ENCODE measurements at places on chromosomes 5 and 9. TPM values are rescaled to one million over a fixed set of nuclear protein-coding genes. Genes with fewer than 3 reads are reported as not detected.

The NR5A1 gene
- not detected for total RNA-seq

The RNF183 gene
- not detected for total RNA-seq

The GTF2H2 gene
- 18.1 TPM for total RNA-seq

GRCh38 chr5:67578011-67578410 lies 381.4 kb upstream of the CD180 start:
- DNase-seq: no peak

DNA sequence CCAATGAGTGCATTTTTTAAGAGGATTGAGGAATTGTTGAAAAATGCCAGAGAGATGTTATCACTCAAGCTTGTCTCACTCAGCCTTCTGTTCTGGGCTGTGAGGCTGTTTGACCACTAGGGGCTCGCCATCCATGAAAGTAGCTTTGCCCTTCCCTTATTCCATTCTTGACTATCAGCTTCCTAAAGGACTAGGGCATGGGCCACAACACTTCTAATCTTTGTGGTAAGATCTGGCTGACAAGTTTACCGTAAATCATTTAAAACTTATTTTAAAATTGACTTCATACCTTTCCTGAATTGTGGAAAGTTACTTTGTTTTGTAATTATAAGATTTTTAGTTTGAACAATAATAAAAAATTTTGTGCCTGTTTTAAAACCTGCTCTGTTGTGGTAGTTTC lies 49.5 kb downstream of the TJP2 start:
- DNase-seq: peak; percentile 70

DNA sequence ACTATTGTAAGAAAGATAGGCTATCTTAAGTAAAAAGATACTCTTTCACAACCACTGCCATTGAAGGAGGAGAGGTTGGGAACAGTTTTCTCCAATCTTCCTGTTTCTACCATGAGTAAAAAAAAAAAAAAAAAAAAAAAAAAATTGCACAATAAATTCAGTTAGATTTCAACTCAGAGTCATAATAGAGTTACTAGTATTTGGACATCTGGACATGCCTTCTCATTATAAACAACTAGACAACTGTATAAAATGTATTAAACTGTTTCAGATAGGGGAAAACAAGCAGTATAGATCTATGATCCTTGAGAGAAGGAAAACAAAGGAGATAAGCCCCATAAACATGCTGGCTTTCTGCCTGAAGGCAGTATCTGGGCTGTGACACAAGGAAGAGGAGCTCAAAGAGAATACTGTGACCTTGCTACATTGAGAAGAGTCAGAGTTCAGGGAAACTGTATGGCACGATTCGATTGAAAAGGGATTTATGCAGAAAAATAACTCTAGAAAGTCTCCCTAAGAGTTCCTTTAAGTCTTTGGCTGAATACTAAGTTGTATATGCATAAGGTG lies 249.2 kb upstream of the POU5F2 start:
- DNase-seq: peak; percentile 2

GRCh38 chr5:35819026-35819425 lies 37.7 kb upstream of the IL7R start:
- DNase-seq: no peak

DNA sequence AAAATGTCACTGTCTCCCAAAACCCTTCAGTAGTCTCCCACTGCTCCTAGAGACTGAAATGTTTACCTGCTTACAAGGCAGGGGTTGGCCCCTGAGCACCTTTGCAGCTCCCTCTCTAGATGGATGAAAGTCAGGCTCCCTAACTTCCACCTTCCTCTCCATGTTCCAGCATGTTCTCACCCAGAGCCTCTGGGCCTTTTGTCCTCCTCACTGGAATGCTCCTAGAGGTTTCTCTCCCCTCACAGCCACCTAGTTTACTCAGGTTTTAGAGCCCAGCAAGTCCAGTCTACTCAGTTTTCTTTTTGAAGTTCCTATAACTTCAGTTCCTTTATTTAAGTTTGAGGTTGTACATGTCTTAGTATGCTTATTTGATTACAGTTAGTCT lies 815 bp upstream of the URM1 start:
- no peak for DNase-seq

- DNase-seq: no peak
Measured at GRCh38 chr5:142600092-142600491, 85.8 kb downstream of the FGF1 start.

GRCh38 chr9:35436933-35437332 lies 53.0 kb upstream of the RUSC2 start:
- no peak for DNase-seq
